ENCODE measurements at places on chromosomes 4 and X.

DNA sequence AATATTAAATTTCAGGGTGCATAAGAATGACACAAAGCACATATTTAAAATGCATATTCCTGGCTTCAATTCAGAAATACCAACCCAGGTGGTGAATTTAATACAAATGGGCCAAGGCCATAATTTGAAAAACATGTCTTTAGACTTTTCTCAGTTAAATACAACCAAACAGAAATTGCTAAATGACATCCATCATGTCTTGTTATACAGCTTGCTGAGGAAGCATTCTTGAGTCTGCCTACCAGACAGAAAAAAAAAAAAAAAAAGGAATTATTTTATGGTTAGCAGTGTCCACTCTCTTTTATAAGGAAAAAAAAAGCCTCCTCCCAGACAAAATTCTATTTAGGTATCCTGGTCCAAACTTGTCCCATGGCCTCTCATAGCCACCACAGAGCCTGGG, 119.1 kb downstream of the PAPSS1 start:
- no peak for DNase-seq

DNA sequence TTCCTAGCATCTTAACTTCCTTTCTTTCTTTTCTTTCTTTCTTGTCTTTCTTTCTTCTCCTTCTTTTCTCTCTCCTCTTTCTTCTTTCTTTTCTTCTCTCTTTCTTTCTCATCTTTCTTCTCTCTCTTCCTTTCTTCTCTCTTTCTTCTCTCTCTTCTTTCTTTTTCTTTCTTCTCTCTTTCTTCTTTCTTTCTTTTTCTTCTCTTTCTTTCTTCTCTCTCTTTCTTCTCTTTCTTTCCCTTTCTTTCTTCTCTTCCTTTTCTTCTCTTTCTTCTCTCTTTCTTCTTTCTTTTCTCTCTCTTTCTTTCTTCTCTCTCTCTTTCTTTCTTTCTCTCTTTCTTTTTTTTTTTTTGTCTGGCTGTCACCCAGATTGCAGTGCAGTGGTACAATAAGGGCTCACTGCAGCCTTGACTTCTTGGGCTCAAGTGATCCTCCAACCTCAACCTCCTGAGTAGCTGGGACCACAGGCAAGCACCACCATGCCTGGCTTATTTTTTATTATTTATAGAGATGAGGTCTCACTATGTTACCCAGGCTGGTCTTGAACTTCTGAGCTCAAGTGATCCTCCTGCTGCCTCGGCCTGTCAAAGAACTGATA, 17.5 kb downstream of the NMU start:
- DNase-seq: no peak

GRCh38 chr4:156946516-156947424, 24.8 kb downstream of the PDGFC start:
- DNase-seq: no peak

DNA sequence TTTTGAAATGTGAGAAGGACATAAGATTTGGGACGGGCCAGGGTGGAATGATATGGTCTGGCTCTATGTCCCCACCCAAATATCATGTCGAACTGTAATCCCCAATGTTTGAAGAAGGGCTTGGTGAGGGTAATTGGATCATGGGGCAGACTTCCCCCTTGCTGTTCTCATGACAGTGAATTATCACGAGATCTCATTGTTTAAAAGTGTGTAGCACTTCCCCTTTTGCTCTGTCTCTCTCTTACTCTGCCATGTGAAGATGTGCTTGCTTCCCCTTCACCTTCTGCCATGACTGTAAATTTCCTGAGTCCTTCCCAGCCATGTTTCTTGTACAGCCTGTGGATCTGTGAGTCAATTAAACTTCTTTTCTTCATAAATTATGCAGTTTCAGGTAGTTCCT, 17.5 kb downstream of the MTMR8 start:
- DNase-seq: no peak

GRCh38 chrX:153032397-153033118, 23.7 kb upstream of the PNMA3 start:
- peak; percentile 47 for DNase-seq

- DNase-seq: no peak
Observed at GRCh38 chrX:14618177-14618965, 89.0 kb downstream of the GLRA2 start.

GRCh38 chr4:145387079-145387478, 94.6 kb upstream of the SMAD1 start:
- no peak for DNase-seq

- no peak for DNase-seq
Observed at GRCh38 chrX:111264385-111264784, 5.9 kb downstream of the CAPN6 start.

DNA sequence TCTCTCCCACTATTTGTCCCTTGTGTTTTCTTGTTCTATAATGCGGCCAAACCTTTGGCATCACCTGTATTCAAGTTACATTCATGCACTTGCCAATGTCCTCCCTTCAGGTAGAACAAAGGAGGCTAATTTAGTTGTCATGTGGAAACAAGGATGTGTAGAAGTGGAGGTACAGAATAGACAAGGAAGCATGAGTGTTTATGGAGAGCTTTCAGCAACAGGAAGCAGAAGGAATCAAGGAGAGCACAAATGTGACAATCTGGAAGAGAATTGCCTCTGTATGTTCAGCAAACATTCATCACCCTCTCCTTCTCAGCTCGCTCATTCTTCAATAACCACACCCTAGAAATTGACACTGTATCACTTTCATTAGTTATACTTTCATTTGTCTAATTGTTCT, 103.4 kb downstream of the SLC7A11 start:
- no peak for DNase-seq

- DNase-seq: no peak
Observed at GRCh38 chr4:95061220-95061619, 303.5 kb downstream of the BMPR1B start.

GRCh38 chrX:41335958-41336331, 2.0 kb downstream of the DDX3X start:
- DNase-seq: no peak

GRCh38 chr4:31291238-31291637, 571.1 kb downstream of the PCDH7 start:
- DNase-seq: no peak

GRCh38 chrX:119017077-119017476, 42.7 kb downstream of the LONRF3 start:
- DNase-seq: no peak

DNA sequence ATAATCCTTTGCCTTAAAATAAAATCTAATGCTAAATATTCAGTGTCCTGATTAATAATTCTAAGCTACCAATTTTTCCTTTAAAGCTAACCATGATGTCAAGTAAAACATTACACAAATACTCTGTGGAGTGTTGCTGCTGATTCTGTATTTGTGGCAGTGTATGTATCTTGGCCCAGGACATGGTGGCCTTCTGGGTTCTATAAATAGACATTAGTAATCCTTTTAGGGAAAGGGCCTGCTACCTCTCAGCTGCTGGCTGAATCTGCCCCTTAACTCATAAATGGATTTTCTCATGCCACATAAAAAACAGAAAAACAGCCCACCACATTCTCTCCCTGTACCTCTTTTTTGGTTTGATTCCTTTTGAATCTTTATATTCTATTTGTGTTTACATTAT, 1.2 kb upstream of the XK start:
- no peak for DNase-seq

GRCh38 chr4:99062120-99062519, 26.5 kb downstream of the ADH5 start:
- DNase-seq: no peak

GRCh38 chr4:74189331-74190043, 31.6 kb downstream of the MTHFD2L start:
- DNase-seq: peak; percentile 55

DNA sequence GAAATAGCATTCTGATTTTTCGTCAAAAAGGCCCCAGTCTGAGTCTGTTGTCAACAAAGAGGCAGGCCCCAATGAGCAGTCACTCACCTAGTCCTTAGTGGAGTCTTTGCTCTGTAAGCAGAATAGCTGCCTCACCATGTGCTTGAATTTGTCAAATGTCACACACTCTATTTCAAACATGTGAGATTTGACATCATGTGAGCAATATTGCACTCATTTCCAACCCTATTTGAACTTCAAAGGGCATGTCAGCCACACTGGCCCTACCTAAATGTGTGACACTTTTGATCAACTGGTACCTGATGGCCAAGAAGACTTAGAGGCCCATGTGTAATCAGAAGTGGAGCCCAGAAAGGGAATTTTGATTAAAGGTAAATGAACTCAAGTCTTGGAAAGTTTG, 59.4 kb upstream of the PLAC1 start:
- no peak for DNase-seq

GRCh38 chr4:159983082-159983481, 880.2 kb downstream of the RAPGEF2 start:
- no peak for DNase-seq

DNA sequence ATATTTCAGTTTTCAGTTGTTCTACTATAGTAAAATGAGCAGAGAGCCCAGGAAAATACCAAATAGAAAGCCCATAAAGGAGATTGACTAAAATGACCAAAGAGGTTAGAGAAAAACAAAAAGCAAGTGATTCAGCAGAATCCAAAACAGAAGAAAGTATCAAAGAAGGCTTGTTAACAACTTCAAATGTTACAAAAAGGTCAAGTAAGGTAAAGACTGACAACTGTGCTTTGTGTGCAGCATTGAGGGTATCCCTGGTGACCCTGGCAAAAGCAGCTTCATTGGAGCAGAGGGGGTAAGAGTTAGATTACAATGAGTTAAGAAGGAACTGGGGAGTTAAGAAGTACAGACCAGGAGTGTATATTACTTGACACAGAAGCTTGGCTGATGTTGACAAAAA, 317.9 kb downstream of the OPHN1 start:
- DNase-seq: no peak
